ENCODE measurements at places on chromosomes 3 and 15. TPM values are rescaled to one million over a fixed set of nuclear protein-coding genes. Genes with fewer than 3 reads are reported as not detected.

The SAMMSON gene
- 0.21 TPM for total RNA-seq

- no peak for DNase-seq
Observed at GRCh38 chr3:39361252-39361927, 21.8 kb upstream of the SLC25A38 start.

DNA sequence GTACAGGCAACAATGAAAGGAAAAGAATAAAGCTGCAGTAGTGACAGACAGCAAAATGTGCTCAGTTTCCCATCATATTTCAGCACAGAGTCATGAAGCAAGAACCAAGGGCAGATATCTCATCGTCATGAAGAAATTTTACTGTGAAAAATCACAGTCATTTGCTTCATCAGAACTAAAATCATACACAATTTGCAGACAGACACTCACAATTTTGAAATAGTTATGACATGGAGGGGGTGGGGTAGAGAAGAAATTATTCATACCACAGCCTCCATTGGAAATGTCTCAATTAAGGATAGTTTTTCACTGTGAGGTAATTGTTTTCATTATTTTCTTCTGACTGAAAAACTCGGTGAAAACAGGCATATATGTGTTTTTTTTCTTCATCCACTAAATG is 78.8 kb upstream of the CNTN3 start:
- DNase-seq = no peak

GRCh38 chr3:35486295-35486694 is 153.0 kb upstream of the ARPP21 start:
- no peak for DNase-seq

DNA sequence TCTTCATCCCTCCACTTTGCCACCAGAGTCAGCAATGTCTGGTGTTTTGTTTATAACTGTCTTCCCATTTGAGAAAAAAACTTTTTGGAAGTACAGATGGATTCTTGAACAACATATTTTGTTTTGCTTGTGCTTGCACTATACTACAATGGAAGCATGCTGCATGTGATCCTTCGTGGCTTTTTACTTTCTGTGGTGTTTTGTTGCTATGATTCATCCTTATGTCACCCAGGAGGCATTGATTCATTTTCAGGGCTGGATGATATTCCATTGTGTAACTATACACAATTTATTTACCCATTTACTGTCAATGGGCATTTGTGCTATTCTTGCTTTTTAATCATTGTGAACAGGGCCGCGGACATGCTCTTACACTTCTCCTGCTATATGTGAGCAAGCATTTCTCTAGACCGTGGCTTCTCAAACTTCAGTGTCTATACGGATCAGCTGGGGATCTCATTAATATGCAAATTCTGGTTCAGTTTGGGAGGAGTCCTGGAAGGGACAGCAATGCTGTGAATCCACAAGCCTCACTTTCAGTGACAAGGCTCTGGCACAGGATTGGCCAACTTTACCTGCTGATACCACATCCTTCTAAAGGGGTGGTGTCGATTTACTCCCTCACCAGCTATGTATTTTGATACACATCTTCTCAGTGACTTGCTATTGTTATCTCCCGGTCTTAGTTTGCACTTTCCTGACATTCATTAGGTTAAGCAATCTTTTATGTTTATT is 65.9 kb downstream of the POLR2M start:
- no peak for DNase-seq

GRCh38 chr3:23329471-23330105 is 126.5 kb downstream of the UBE2E2 start:
- DNase-seq = no peak

DNA sequence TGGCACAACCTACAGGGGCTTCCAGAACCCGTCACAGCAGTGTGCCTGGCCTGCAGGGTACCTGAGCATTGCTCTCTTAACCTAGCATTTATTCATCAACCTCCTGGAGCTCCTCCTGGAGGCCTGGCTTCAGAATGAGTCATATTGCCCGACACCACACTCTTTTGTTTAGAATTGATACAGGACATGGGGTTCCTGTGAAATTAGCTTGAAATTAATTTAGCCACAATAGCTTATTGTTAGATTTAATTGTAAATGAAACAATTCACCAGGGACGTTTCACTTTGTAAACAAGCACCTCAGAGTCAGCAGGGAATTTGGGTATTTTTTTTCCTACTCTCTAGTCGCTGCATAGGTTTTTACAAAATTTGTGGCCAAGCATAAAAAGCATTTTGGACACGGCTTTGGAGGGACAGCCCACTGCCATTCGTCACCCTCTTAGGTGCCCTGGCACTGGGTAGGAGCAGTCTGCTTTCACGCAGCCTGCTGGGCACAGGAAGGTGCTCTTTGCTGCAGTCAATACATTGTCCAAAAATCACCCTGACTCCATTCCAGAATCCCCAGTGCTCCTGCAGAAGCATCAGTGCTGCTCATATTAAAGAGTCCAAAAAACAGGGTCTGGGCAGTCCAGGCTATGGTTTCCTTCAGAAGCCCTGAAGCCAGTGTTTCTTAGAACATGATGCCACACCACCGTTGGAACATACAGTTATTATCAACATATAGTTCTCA is 60.8 kb upstream of the MEF2A start:
- no peak for DNase-seq

DNA sequence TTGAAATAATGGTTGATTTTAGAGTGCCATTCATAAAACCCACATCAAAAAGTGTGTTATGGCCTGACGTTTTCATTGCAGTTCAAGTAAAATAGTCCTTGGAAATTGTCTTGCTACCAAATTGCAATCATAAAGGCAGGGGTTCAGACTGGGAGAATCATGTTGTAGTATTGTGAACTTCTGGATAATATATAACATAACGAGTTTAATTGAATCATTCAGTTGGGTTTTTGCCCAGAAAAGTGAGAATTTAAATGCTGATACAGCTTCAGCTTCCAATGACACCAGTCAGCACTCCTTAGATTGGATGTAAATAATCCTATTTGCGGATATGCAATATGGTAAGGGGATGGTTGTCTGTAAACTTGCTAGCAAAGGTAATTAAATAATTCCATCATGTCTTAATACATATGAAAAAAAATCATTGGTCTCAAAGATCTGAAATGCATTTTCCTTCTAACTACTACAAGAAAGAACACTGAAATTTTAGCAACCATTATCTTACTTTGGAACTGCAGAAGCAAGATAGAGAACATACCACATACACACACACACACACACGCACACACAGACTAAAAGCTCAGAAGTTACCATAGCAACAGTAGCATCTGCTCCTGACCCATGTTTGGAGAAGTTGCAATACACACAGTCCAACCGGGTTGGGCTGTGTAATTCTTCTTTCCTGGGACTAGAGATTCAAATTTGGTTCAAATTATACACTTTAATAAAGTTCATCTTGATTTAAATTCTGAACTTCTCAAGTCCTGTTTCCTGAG is 686.2 kb upstream of the NR2F2 start:
- DNase-seq = no peak

The RTP1 gene
- total RNA-seq = not detected

DNA sequence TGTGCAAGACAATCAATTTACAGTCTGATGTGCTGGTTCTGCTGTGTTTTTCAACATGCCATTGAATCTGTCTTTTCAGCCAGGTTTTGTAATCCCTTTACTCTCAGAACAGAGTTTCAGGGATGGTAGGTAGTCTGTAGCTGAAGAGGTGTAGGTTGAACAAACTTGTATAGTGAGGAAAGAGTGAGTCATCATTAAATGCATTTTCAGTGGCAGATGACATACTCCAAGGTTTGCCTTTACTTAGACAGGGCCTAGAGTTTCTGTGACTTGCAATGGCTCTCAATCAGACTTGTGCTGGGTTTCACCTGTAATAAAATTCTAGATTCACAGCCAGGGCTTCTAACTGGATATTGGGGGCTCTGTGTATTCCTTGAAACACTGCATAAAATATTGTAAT is 94.6 kb downstream of the CYP19A1 start:
- no peak for DNase-seq

The MKRN3 gene
- total RNA-seq = 0.95 TPM

DNA sequence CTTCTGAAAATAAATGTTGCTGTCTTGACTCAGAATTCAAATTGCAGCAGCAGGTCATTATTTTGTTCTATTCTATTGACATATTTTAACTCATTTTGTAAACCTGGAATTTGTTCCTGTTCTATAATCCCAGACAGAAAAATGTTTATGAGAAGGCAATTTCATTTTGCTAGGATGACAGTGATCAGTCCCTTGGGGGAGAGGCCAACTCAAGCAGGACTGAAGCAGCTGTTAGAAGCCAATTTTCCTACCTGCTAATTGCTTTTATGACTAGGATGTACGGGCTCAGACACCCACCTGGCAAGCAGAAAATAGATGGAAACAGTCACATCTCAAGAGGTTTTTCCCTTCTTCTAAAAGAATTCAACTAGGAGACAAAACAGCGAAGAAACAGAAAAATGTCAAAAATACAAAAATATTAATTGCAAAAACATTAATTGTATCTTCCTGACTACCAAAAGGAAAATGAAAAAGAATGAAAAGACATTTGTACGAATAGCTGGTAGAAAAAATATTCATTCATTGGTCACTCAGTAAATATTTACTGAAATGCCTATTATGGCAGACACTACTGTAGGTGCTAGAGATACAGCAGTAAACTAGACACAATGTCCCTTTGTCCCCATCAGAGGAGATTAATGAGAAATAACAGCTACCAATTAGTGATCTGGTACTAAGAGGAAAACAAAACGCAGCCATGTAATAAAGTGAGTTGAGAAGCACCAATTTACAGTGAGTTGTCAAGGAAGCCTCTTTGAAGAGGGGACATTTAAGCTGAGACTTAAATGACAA is 73.5 kb downstream of the PEAK1 start:
- DNase-seq = no peak

DNA sequence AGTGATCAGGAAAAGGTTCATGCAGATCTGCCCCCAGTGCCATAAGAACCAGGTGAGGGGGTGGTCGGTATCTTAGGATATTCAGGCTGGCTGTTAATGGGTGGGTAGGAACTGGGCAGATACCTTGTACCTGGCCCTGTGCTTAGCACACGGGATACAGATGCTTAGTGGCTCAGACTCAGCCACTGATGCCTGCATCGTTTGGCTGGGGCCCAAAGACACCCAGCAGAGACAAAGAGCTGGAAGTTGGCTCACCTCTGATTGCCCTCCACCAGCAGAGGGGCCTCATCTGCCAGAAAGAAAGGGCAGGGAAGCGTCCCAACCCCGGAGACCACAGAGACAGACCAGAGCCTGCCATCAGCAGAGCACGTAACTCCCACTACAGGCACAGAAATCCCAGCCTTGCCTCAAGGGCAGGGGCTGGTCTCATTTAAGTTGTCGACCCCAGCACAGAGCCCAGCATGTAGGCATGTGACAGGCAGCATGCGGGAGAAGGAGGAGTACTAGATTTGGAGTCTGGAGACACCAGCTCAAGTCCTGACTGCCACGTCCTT is 64.1 kb upstream of the SLC6A1 start:
- no peak for DNase-seq

The ZNF660 gene
- total RNA-seq = 12.9 TPM

The SST gene
- 2.3 TPM for total RNA-seq

- no peak for DNase-seq
Observed at GRCh38 chr3:95923496-95924210, 890.7 kb upstream of the EPHA6 start.

- no peak for DNase-seq
Observed at GRCh38 chr15:48477795-48478360, 146.6 kb downstream of the DUT start.

DNA sequence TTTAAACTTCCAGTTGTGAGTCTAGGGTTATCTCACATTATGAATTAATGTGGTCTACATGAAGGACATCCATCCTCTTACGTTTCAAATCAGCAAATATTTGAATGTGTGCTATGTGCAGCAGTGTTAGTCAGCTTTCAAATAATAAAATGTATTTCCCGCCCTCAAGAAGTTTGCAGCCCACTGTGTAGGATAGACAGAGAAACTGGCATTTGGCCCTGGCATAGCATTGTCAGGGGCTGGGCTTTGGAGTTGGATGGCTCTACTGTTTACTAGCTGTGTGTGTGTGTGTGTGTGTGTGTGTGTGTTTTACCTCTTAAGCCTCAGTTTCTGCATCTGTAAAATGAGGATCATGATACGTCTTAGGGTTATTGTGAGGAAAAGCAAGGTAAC is 400.5 kb upstream of the C2CD4B start:
- DNase-seq = no peak

GRCh38 chr3:193593668-193594030 is 641 bp downstream of the OPA1 start:
- no peak for DNase-seq
